ENCODE measurements at places on chromosomes 3 and 15.

- no peak for DNase-seq
Measured at GRCh38 chr3:196193736-196194541, 17.3 kb downstream of the ZDHHC19 start.

- DNase-seq, result no peak
Measured at GRCh38 chr3:64561325-64561843, 126.4 kb downstream of the ADAMTS9 start.

GRCh38 chr3:184240384-184241140 lies 8.2 kb downstream of the ALG3 start:
- no peak for DNase-seq

DNA sequence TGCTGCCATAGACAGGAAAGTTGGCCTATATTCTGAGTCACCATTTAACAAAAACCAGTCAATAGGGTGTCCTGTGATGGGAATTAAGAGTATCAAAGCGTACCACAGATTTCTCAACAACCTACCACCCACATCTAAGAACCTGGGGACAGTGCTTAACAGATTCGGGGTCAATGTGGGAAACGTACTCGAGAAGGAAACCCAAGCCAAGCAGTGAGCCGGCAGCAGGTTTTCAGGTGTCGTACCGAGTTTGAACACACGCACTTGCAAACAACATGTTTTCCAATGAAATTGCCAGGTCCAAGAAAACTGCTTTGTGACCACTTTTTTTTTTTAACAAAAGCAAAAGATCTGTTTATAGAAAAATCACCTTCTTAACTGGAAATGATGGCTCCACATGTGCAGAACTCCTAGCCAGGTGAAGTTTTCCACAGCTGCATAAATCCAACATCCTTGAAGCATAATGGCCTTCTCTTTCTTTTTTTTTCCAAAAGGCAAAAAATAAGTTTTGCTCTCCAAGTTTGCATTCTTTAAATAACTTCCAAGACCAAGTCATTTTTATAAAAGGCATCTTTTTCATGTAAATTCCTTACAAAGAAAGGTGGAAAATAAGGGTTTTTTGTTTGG lies 45.7 kb downstream of the ADAMTS17 start:
- DNase-seq, result no peak

DNA sequence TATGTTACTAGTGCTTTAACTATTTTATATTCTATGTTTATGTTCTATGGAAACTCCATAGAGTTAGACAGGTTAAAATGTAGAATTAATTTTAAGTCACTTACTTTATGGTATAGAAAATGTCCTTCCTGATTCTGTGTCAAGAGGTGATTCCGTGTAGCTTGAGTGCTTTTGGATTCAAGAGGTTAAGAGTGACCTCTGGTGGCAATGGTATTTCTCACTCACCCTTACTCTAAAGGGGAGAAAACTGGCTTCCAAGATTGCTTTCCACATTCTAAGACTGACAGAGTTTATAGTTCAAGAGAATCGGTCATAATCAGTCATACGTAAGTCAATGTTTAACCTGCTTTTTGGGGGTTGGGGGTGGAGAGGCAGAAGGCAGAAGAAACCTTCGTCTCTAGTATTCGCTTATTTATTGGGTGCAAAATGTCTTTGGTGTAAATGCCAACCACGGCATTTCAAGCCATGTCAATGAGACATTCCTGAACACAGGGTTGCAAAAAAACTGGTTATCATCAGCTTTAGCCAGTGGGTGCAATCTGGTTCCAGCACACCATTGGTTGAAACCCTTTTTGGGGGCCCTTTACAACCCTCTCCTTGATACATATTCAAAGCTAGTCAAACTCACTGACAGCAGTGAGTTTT lies 92.0 kb upstream of the VGLL3 start:
- peak; percentile 43 for DNase-seq

GRCh38 chr3:350871-351371 lies 154.4 kb downstream of the CHL1 start:
- no peak for DNase-seq

GRCh38 chr3:77179762-77180161 lies 139.9 kb downstream of the ROBO2 start:
- no peak for DNase-seq

- DNase-seq, result no peak
Measured at GRCh38 chr15:52529341-52529924, 753 bp upstream of the MYO5A start.

GRCh38 chr3:100354850-100355249 lies 20.3 kb downstream of the NIT2 start:
- DNase-seq, result no peak

- DNase-seq, result no peak
Measured at GRCh38 chr15:24944954-24945353, 9.8 kb upstream of the SNRPN start.

GRCh38 chr3:10292505-10293419 lies at the start of gene GHRL:
Gene GHRL (minus strand): TSS chr3:10292947. CDS start chr3:10290180, 2,767 bp downstream.
- peak; percentile 88 for DNase-seq

DNA sequence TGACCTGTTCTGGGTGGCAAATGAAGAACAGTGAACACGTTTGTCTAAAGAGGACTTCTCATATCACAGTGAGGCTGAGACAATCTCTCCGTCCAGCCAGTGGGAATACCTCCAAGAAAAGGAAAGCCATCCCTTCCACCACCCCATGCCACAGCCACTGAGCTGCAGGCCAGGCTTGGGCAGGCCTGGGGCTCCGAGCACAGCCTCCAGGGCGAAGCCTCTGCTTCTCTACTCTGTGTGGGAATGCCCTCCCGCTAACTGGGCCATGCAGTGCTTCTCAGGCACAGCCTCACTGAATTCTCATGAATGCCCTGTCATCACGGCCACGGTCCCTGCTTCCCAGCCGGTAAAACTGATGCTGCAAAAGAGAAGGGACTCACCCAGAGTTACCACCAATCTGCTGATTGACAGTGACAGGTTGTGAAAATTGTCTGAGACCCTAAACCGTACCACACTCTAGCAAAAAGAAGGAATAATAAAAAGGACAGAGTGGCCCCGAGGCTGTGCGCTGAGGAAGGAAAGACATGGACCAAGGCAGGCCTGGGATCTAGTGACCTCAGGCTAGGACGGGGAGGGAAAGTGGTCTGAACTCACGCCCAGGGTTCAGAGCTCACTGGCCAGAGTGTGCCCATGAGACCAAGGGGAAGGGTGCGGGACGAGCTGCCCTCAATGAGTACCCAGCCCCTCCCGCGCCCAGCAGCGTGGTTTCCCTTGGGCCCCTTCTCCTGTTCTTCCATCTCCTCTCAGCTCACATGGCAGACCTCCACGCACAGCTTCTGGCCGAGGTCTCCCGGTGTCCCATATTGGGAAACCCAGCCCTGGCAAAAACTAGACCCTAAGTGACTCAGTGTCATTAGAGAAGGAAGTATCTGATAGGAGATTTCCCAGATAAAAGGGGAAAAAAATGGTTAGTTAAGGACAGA lies 52.8 kb downstream of the DHX30 start:
- no peak for DNase-seq

- DNase-seq, result no peak
Measured at GRCh38 chr3:74842141-74842540, 227.7 kb upstream of the CNTN3 start.

- DNase-seq, result no peak
Measured at GRCh38 chr3:105836533-105836932, 32.3 kb downstream of the CBLB start.

GRCh38 chr15:75823860-75824613 lies 19.2 kb upstream of the UBE2Q2 start:
- DNase-seq, result no peak

DNA sequence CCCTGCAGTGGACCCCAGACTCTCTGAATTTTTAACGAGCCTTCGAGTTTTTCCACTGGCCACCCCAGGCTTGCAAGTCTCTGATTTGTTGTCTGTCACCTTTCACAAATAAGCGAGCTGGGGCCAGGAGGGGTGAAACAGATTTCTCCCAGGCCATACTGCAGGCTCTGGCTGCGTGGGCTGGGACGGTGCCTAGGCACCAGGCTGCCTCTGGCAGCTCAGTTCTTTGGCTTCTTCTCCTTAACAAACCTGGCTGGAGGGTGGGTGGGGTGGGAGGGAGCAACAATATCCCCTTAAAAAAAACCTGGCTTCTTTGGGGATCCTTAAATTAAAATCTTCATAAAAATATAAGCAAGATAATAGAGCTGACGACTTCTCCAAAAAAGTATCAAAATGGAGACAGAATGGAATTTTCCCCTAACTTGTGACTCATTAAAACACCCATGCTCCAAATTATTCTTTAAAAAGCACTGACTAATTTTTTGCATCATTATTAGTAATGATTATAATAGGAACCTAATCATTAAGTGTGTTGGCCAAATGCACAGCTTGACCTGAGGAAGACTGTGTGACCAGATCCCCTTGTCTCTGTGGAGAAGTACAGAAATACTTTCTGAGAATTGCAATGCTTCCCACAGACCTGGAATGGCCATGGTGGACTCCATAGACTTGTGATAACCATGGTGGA lies 84.1 kb downstream of the SNRK start:
- no peak for DNase-seq

DNA sequence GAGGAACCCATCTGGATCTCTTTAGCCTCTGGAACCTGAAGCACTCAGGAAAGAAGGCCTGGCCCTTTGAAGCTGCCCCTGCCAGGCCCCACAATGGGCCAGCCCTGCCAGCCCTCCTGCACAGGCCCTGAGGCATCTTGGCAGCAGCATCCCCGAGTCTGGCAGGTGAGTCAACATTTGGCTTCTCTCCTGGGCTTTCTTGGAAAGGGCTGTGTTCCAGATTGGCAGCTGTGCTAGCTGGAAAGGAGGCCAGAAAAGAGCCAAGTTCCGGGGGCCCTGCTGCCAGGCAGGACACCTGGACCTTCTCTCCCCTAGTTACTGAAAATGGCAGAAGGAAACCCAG lies 187.2 kb downstream of the SHQ1 start:
- DNase-seq, result no peak

- peak; percentile 30 for DNase-seq
Measured at GRCh38 chr15:54273928-54274327, 295.7 kb downstream of the UNC13C start.

GRCh38 chr3:81624756-81625155 lies 136.7 kb downstream of the GBE1 start:
- no peak for DNase-seq

DNA sequence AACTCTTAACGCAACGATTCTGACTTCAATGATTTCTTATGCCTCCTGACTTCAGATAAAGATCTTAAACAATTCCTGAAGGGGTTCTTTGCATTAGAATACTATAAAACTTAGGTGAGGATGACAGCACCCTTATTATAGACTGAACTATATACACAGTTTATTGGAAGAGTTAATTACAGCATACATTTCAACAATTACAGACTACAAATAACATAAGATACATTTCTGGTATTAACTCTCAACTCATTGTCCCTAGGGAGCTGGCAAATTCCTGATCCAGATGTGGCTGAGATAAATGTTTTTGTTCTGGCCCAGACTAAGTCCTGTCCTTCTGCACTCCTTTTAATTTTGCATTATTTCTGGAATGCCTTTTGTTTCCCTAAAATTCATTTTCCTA lies 155.5 kb upstream of the TMC3 start:
- DNase-seq, result no peak

DNA sequence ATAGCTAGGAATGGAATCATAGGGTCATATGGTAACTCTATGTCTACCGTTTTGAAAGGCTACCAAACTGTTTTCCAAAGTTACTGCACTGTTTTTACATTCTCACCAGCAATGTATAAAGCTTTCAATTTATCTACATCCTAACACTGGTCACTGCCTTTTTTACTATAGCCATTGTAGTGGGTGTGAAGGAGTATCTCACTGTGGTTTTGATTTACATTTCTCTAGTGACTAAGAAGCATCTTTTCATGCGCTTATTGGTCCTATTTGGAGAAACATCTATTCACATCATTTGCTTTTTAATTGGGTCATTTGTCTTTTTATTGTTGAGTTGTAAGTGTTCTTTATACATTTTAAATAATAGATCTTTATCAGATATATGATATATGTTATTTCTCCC lies 53.3 kb downstream of the PIK3R4 start:
- DNase-seq, result no peak

DNA sequence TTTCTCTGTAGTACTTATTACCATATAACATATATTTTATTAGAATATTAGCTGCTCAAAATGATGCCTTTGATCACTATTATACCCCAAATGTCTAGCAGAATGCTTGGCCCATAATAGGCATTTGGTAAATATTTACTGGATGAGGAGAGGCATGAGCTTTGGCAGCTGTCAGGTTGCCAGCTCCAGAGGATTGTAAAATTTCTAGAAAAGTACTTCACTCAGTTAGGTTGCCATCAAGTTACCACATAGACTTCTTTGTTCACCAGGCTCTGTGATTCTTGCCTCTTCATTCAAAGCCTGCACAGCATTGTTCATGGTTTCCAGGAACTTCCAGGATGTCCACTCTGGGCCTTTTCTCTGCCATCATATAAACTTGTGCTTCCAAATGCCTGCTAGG lies 582.8 kb downstream of the PDCD6IP start:
- DNase-seq, result no peak
